ENCODE measurements at places on chromosomes 13 and 19.

- no peak for DNase-seq
These were observed 165.9 kb downstream of the NDFIP2 start for GRCh38 chr13:79646880-79647279.

DNA sequence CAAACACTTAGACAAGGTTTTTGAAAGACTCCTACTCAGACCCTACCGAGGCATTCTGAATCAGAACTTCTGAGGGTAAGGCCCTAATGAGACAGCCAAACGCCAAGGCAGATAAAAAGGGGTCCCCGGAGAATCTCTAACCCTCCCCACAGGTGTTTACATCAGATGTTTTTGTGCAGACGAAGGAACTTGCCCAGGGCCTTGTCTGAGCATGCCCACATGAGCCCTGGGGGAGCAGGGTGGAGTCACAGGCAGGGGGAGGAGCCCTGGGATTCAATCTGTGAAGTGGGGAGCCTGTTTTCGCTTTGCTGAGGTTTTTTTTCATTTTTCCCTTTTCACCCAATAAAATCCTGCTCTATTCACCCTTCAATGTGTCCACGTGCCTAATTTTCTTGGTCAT, 61.6 kb upstream of the MED4 start:
- DNase-seq, result no peak

DNA sequence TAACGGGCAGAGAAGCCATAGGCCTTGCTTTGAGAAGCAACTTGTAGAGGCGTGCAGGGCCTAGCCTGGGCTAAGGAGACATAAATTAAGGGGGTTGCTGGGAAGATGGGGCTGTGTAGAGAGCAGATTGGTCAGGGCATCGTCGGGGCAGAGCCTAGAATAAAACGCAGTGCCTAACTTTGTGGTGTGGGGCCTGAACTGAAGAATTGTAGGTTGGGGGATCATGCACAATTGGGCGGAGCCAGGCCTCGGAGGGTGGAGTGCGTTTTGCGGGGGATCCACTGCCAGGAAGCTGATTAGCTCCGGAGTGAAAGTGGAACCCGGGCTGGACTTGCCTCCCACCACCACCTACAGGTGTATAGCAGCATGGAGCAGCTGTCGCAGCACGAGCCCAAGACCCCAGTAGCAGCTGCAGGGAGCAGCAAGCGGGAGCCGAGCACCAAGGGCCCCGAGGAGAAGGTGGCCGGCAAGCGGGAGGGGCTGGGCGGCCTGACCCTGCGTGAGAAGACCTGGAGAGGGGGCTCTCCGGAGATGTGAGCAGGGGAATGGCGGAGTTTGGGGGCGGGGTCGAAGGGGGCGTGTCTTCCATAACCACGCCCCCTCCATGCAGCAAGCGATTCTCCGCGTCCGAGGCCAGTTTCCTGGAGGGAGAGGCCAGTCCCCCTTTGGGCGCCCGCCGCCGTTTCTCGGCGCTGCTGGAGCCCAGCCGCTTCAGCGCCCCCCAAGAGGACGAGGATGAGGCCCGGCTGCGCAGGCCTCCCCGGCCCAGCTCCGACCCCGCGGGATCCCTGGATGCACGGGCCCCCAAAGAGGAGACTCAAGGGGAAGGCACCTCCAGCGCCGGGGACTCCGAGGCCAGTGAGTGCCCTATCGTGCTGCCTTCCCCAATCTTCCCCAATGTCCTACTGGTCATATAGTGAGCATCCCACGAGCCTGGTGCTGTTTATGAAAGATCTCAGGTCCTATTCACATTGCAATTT, 13.8 kb downstream of the DNASE2 start:
- DNase-seq, result peak; percentile 92

DNA sequence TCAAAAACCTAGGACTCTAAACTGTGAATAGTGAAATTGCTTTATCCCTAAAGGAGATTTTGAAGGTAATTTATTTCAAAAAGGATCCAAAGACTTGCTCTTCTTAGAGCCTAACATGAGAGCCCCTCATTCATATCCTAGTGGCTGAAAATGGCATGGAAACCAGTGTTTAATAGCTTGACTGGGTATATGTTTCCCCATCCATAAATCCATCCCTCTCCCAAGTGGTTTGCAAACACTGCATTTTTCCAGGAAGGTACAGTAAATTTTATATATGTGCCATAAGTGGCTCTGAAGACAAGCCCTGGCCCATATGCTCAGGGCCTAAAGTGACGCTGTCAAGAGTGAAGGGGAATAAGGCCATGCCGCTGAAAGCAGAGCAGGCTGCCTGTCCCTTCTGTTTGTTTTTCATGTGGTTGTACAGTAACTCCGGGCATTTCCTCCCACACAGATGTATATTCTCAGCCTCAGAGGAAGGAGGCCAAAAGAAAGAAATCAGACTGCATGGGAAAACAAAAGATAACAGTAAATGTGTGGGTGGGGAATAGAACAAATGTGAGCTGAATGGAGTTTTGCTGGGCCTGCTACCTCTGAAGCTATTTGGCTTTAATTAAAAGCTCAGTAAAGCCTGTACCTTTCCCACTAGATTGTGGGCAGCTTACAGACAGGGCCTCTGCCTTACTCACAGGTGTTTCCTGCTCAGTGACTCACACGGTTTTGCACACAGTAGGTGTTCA, 181.9 kb downstream of the PCDH9 start:
- DNase-seq, result no peak

- no peak for DNase-seq
These were observed 66.2 kb downstream of the RUBCNL start for GRCh38 chr13:46320821-46321220.

DNA sequence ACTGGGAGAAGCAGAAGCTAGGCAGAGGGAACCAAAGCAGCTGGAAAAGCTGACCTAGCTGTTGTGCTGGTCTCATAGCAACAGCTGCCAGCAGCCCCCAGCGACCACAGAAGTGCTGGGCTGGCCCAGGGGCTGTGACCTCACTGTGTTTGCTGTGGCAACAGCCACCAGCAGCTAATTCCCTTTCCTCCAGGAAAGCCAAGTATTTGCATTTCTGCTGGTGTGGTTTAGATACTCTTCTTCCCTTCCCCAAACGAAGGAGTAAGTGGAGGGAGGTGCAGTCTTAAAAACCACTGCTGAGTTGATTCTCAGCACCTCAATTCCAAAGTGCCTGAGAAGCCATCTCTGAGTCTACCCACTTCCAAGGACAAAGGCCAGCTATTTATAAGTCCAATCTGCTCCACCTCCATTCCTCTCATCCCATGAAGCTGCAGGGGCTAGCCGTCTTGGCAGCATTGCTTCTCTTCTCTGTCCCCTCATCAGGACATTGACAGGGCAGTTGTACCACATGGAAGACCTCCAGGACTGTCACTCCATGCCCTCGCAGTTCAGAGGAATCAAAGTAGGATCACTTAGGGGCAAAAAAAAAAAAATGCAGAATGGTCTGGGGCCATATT, 11.5 kb upstream of the CCDC97 start:
- DNase-seq, result no peak

GRCh38 chr19:18007917-18008673, at the start of gene ARRDC2:
Gene ARRDC2 (plus strand): TSS chr19:18008170. CDS start chr19:18008311, 141 bp downstream.
- peak; percentile 97 for DNase-seq

DNA sequence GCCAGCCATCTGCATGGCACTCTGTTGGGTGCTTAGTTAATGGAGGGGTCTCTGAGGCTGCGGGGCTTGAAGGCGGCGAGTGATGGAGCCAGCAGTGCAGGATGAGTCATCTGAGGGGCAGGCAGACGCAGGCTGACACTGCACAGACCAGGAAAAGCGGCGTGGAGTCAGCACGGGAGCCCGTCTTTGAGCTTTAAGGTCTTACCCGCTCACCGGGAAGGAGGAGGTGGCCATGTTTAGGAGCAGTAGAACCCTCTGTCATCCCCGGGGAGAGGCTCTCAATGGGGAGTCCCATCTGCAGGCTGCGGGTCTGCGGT, 13.1 kb downstream of the NAXD start:
- DNase-seq, result no peak

DNA sequence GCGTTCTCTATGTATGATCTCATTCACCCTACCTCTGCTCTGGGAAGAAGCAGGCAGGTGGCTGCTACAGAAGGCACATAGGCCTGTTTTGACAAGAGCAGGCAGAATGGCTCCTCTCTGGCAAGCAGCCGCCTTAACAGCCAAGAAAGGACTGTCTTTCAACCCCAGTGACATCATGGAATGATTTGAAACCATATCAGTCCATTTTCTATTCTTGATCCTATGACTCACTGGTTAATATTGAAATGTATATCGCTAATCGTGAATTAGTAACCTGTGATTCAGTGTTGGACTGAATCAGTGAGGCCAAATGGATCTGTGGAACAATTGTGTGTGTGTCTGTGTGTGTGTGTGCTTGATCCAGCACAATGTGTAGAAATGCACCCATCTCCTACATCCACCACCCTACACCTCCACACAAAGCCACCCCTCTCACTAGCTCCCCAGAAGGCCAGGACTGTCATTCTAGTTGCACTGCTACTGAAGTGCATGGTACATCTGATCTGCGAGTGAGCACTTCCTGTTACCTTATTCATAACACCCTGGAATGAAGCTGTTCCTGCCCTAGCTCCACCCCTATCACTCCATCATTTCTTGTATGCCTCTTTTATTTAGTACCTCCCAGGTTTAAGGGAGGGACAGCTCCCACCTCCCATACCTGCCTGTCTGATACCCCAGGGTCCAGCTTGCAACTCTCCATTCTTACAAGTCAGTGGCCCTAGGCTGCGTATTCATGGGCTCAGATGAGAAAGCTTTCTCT, 460.0 kb downstream of the FOXO1 start:
- no peak for DNase-seq

DNA sequence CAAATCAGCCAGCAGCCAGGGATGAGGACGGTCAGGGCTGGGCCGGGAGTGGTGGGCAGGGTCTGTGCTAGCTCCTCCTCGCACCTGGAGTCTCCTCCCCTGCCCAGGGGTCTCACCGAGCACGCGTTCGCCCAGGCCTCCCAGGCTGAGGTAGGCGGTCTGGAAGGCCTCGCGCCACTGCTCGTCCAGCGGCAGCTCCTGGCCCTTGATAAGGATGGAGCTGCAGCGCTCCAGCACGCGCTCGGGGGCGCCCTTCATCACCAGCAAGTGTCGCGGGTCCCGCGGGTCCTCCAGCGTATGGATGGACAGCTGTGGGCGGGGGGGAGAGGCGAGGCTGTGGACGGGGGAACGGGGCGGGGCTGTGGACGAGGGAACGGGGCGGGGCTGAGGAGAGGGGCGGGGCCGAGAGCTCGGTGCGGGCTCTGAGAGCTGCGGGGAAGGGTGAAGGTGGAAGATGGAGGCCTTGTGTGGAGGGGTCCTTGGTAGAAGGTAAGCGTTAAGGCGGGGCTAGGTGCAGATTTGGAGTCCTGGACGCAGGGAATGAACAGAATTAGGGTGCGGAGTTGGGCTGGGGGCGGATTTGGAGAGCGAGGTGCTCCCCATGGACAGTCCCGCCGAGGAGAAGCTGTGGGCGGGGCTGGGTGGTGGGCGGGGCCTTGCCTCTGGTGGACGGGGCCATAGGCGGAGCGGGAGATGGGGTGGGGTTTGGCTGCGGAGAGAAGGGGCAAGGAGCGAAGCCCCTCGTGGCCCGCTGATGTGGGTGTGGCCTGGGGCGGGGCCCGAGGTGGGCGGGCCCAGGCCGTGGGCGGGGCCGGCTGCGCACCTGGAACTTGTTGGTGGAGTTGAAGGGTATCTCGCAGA, 5.7 kb downstream of the ATP4A start:
- peak; percentile 96 for DNase-seq

GRCh38 chr13:57633950-57634838, 2.6 kb downstream of the PCDH17 start:
- DNase-seq, result peak; percentile 55

GRCh38 chr13:51006067-51006845, 96.7 kb downstream of the RNASEH2B start:
- no peak for DNase-seq

- DNase-seq, result no peak
These were observed 10.5 kb downstream of the CEBPA start for GRCh38 chr19:33291623-33292534.

- no peak for DNase-seq
These were observed 147.6 kb downstream of the KCTD12 start for GRCh38 chr13:76738616-76739015.

- no peak for DNase-seq
These were observed 58.3 kb downstream of the MBNL2 start for GRCh38 chr13:97280478-97280877.

DNA sequence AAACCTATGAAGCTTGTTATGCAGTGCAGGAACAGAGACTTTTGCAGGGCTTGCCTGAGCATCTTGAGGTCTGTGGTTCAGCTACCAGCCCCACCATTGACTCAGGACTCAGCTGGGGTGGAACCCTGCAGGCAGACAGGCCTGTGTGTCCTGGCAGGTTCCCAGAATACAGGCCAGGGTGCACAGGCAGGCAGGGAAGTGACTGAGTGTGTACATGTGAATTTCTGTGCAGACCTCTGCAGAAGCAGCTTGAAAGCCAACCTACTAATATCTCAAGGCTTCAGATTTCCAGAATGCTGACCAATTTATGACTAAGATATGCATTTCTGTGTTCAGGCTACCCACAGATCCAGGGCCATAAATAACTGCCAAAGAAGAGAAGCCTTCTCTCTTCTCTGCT, 254.4 kb downstream of the DLEU7 start:
- no peak for DNase-seq

DNA sequence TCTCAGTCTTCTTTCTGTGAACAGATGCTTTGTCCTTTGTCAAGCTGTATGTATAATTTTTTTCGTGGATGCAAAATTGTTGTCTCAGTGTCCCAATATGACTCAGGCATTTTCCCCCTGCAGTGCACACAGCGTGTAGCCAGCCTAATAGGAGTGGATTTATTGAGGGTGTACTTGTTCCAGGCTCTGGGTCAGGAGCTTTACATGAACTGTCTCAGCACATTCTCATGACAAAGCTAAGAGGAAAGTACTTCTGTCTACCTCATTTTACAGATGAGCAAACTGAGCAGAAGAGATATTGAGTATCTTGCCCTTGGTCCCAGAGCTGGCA, 50.8 kb downstream of the STK24 start:
- DNase-seq, result no peak

- no peak for DNase-seq
These were observed 12.7 kb downstream of the EHD2 start for GRCh38 chr19:47725759-47726401.

DNA sequence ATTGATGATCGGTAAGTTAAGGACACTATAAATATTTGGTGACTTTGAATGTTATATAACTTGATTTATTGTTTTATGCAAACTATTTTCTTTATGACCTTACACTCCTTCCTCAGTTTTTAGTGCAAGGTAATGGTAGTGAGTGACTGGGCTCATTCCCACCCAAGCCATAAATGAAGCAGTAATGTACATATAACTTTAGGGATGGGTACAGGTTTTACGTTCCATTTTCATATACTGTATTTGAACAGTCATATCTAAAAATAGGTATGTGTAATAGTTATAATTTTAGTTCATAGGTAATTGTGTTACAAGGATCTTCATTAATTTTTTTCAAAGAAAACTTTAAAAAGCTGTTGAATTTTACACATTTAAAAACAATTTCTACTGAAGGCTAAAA, 101.0 kb downstream of the PDS5B start:
- DNase-seq, result no peak

GRCh38 chr13:20702915-20703779, at the start of gene IL17D:
Gene IL17D (plus strand): TSS chr13:20703699. CDS start chr13:20704002, 303 bp downstream.
- DNase-seq, result peak; percentile 72

Measured in ecto neural progenitor cell (in vitro differentiated cells).